ENCODE measurements at places on chromosomes 3 and 15.

- no peak for DNase-seq
These were observed 97.1 kb upstream of the CCDC39 start for GRCh38 chr3:180776433-180776832.

- DNase-seq = no peak
These were observed 72.5 kb downstream of the TM2D3 start for GRCh38 chr15:101579631-101580163.

DNA sequence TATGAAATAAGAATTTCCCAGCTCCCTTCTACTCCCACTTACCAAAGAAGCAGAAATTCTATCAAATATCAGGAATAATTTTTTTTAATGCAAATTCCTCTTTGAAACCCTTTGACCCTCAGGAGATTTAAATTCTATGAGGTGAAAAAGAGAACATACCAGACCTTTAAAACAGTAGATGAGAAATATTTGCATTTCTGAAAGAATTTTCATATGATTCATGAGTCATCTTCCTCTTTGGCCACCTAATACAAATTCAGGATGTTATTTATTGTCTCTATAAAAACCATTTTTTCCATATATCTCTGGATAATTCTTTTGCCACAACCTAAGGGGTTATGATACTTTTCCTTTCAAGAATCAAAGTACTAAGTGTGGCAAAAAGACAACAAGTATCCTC lies 67.3 kb upstream of the ST3GAL6 start:
- DNase-seq = no peak

GRCh38 chr3:187919544-187919943 lies 174.3 kb upstream of the BCL6 start:
- DNase-seq = no peak

DNA sequence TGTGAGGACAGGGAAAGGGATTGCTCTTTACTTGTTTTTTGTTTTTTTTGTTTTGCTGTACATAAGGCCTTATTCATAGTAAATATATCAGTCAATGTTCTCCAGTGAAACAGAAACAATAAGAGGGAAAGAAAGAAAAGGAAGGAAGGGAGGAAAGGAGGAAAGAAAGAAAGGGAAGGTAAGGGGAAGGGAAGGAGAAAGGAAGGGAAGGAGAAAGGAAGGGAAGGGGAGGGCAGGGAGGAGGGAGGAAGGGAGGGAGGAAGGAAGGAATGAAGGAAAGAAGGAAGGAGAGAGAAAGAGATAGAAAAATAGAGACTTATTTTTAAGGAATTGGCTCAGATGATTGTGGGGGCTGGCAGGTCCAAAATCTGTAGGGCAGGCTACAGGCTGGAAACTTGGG lies 37.2 kb downstream of the TIMP4 start:
- DNase-seq = no peak

DNA sequence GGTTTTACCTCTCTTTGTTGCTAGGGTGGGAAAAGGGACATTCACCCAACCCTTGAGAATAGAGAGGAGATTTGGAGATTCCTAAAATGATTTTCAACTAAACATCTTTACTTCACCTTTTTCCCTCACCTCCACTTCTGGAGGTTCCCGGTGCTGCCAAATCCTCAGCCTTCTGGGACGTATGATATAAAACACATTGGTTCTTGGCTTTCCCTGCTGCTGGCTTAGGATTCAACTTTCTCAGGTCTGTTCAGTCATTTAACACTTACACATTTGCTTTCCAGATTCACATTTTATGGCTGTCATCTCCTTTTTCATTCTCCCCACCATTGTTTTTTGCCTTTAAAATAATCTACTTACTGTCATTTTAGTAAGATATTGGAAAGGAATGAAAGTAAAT lies 106.6 kb downstream of the PIK3R4 start:
- no peak for DNase-seq

DNA sequence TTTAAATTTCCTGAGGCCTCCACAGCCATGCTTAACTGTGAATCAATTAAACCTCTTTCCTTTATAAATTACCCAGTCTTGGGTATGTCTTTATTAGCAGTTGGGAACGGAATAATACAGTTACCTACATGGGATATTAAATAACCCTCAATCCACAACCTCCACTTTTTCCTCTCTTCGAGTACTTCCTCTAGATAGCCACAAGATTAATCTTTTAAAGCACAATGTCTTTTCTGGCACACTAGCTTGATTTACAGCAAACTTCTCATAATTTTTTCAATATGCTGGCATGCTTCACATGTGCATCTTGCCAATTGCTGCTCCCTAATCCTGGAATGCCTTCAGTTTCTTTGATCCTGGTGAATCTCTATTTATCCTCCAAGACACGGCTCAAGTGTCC lies 92.2 kb downstream of the P2RY1 start:
- DNase-seq = no peak

- DNase-seq = no peak
These were observed 17.6 kb downstream of the CHDH start for GRCh38 chr3:53828581-53828980.

- DNase-seq = no peak
These were observed 160.1 kb downstream of the PDE8A start for GRCh38 chr15:85141726-85142125.

DNA sequence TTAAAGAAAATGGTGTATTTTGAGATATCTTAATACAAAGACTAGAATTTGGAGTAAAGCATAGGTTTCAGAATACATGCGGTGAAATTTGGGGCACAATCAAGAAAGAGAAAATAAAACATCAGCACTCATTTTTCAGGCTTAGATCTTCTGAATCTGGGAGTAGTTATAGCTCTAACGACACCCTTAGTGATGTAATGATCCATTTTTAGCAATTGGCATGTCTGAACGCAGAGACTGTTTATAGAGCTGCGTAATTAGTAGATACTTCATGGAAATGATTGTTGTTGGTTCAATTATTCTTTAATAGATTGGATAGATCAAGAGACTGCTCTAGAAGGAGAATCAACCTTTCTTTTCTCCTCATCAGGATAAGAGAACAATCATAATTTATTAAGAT lies 47.5 kb upstream of the SNRK start:
- no peak for DNase-seq

DNA sequence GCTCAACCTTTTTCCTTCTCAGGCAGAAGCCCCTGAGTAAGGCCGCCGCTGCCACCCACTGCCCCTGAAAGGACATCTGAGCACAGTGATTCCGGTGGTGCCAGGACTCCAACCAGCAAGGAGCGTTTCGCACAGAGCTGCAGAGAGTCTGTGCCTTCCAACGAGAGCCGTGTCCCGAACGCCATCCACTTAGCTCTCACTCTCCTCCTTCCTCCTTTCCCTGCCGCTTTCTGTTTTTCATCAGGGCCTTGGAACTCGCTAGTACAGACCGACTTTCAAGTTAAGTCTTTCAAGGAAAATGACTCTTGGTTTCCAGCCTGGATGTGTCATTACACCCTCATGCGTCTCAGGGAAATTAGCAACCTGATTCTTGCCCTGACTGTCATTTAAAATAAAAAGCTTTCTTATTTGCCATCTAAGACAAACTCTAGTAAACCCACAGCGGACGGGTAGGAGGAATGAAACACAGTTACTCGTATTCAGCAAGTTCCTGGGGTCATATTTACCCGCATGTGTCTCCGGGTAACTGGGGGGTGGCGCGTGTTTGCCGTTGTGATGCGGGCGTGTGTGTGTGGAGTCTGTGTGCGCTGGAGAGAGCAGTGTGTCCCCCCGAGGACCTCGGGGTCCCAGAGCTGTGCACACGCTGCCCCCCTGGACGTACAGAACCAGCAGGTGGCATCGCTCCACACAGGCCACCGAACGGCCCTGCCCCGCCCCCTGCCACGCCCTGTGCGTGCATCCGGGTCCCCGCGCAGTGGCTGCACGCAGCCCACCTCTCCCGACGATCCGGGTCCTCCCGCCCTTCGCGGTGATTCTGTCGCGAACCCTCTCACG lies 30.4 kb upstream of the ALDH1A3 start:
- DNase-seq = peak; percentile 45

DNA sequence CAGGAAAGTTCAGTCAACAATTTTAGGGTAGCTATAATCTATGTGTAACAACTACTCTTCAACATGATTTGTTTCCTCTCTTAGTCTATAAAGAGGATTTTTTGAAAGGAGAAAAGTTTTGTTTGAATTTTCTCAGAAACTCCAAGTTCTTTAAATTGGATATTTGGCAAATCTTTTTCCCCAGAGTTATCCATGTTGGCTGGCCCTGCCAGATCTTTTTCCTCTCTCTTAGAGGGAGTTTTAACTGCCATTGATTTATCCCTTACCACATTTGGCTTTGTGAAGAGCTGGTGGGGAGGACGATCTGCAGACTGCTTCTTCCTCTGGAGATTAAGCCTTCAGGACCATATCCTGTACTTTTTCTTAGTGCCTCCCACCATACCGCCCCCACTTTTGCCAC lies 64.9 kb upstream of the ROPN1 start:
- no peak for DNase-seq

DNA sequence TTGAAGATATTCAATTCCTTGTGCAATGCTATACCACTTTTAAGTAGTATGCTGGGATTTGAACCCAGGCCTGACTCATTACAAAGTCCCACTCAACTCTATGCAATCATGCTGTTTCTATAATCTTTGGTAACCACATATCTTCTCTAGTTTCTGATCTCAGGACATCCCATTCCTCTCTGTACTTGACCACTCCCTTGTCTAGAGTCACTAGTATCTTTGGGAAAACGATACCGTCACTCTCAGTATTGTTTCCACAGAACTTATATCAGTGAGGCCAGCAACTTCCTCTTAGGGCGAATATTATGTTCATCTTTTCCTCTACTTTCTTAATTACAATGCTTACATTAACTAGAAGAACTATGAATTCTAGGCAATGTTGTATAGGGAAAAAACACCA lies 137.3 kb upstream of the TSPAN3 start:
- DNase-seq = no peak

DNA sequence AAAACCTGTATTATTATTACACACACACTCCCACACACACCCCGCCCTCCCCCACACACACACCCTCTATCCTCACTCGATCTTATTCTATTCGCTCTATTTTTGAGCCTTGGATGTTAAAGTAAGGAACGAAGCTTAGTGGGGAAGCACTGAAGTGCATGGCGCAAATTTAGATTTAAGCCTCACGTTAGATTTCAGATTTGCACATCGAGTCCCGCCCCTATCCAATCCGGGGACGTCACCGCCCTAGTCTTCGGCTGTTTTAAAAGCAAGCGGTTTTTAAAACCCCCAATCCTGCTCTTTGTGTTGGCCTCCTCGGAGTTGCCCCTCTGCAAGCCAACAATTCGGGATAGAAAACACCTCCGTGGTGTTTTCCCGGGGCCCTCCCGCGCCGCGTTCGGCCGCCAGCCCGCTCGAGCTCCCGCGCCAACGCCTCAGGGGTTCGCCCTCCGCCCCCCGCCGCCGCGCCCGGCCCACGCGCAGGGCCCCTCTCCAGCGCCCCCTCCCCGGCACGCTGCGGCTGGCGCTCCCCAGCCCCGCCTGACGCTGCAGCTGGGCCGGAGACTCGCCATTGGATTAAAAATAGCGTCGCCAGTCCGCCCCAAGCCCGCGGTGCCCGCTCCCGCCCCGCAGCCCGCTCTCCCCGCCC lies at the start of gene USP13:
Gene USP13 (plus strand): TSS at position 594 of the 649 bp plus-strand sequence. CDS start 186 bp downstream, outside the sequence.
- DNase-seq = peak; percentile 58

DNA sequence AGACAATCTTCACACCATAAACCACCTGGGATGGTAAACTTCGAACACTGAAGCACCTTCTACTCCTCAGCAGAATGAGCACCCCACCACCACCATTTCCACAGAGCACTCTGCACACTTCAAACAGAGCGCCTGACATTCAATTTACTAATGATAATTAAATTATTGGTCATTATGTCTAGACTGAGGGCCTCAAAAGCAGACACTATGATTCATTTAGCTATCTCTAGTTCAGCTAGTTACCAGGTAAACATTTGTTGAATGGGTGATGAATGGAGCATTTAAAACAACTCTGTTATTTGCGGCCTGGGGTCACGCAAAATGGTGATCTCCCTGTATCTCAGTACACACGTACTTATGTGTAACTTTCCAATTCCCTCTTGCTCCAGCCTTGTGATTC lies 40.9 kb downstream of the ACAP2 start:
- no peak for DNase-seq

- DNase-seq = no peak
These were observed 275.0 kb downstream of the XXYLT1 start for GRCh38 chr3:194995922-194996321.

DNA sequence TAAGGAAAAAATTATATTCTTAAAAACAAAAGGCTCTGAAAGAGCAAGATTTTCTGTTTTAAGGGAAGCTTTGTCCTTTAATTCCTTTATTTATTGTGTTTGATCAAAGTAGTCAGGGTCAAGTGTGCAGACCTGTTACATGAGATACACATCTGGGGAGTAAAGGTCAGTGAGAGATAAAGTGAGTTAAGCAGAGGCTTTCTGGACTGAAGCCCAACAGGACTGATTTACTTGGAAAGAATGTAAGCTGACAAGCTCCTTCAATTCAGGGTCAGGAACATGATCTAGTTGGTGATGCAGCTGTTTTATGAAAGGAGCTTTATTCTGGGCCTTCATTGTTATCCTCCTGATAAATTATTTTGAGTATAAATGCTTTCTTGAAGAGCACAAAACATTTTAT lies 20.7 kb upstream of the OTOL1 start:
- DNase-seq = no peak

- DNase-seq = no peak
These were observed 613.5 kb upstream of the EPHA6 start for GRCh38 chr3:96200897-96201296.

- DNase-seq = no peak
These were observed 78.5 kb upstream of the LARS2 start for GRCh38 chr3:45309876-45310275.

GRCh38 chr3:79564192-79564591 lies 203.6 kb downstream of the ROBO1 start:
- DNase-seq = no peak

GRCh38 chr15:35514759-35515158 lies 31.2 kb downstream of the DPH6 start:
- no peak for DNase-seq

DNA sequence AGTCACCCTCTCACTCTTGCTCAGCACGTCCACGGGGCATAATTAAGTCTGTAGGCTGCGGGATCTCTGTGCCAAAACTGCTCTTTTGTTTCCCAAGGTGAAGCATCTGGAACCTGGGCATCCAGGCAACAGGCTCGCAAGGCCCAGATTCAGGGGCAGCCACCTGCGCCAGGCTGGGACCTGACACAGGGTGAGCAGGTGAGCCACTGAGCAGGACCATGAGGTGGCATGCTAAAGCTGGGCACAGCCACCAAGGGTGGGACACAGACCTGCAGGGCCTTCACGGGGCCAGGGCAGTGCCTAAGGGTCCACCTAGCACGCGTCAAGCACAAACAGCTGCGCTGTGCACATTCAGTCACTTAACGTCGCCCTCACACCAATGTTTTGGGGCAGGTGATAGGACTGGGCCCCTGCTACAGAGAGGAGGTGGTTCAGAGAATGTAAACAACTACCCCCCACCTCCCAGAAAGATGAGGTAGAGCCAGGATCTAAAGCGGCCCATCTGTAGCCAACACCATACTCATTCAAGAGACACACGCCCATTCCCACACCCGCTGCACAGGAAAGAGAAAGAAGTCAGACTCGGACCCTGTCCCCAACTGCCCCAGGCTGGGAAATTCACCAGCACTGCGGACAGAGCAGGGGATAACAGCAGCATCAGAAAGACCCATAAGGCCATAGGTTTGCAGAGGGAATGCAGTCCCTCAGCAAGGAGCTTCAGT lies 16.3 kb downstream of the XXYLT1 start:
- DNase-seq = no peak
